ENCODE measurements at places on chromosomes 4 and X.

- DNase-seq: peak; percentile 64
These were observed 27.3 kb upstream of the JADE1 start for GRCh38 chr4:128782076-128782715.

DNA sequence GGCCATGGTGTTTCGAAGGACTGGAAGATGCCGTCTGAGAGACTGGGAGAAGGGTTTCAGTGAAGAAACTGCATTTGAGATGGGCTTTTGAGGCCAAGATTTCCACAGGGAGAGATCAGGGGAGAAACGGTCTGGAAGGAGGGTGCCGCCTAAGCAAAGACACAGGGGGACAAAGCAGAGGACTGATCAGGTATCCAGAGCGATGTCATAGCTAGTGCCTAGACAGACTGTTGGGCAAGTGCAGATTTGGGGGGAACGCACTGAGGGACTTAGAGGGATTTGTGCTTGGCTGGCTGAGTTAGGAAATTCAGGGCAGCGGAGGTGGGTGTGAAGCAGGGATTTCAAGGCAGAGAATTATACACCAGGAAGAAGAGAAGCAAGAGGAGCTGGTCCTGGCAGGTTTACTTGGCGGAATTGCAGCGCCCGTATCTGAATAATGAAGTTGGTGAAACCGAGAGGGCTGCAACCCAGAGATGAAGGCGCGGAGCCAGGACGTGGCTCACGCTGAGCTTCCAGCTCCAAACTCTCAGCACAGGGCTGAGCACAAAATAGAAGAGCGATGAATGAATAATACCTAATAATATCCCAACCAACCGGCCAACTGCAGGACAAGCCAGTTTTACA is 106.9 kb downstream of the MAML3 start:
- DNase-seq: no peak

- no peak for DNase-seq
These were observed 1352.1 kb upstream of the DIAPH2 start for GRCh38 chrX:95332530-95332929.

GRCh38 chrX:66000628-66001272 is 39.1 kb downstream of the VSIG4 start:
- DNase-seq: no peak

GRCh38 chrX:25742334-25742733 is 395.8 kb upstream of the MAGEB18 start:
- DNase-seq: no peak

DNA sequence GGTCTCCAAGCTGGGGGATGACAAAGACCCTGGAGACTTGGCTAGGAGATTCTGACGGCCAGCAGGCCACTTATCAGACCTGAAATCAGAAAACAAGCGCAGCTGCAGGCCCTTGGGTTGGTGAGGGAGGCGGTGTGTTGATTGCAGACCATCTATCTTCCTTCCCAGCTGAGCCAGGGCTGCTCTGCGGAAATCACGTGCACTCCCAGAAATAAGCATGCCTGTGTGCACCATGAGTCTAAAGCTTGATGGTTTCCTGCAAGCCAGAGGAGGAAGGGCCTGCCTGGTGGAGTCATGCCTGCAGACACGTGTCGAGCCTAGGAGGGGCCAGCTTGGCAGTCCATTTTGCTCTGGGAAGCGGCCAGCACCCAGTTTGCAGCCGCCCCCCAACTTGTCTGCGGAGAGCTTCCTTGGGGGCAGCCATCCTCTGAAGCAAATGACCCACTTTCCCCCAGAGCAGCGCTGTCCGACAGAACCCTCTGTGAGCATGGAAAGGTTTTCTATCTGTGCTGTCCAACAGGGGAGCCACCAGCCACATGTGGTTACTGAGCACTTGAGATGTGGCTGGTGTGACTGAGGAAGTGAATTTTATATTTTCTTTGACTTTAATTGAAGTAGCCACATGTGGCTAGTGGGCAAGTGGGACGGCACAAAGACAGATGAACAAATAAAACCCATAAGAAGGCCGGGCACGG is 175.7 kb upstream of the BCOR start:
- DNase-seq: no peak

DNA sequence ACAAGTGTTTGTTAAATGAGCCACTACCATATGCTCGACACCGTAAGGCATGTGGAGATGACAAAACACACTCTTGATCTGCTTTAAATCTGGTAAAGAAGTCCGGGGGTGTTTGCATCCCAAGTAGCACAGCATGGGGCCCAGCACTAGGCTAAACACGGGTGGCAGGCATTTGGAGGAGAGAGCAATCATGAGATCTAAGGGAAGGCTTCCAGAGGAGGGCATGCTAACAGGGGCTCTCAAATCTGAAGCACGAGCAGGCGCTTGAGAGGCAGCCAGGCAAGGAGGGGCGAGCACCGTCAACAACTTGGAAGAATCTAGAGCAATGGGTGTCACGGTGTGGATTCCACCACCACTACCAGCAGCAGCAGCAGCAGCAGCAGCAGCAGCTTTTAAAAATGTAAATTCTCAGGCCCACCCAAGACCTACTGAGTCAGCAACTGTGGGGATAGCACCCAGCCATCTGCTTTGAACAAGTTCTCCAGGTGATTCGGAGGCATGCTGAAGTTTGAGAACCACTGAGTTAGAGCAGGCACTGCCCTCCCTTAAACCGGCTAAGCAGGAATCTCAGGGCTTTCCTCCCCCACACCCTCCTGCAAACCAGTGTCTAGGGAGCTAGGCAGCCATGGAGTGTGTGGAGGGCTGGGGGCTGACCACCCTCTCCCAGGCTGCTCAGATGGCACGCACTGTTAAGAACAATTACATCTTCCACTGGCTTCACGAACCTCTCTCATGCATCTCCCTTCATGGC is 70.2 kb upstream of the MAP3K15 start:
- DNase-seq: no peak

- DNase-seq: no peak
These were observed 68.4 kb downstream of the USP38 start for GRCh38 chr4:143253166-143253565.

GRCh38 chr4:102139132-102139573 is 206.1 kb downstream of the SLC39A8 start:
- DNase-seq: no peak

DNA sequence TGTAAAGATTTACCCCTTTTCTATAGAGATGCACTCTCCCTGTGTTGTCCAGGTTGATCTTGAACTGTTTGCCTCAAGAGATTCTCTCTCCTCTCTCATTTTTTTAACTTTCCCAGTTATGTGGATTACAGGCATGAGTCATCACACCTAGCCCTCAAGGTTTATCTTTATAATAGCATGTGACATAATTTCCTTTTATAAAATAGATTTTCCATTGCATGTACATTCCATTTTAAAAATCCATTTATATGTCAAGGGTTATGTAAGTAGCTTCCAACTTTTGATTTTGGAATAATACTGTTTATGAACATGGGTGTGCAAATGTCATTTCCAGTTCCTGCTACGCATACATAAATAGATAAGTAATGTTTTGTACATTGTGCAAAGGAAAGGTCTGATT is 20.6 kb downstream of the ZNF721 start:
- DNase-seq: no peak

- no peak for DNase-seq
These were observed 92.1 kb upstream of the ANKRD50 start for GRCh38 chr4:124804584-124804983.

DNA sequence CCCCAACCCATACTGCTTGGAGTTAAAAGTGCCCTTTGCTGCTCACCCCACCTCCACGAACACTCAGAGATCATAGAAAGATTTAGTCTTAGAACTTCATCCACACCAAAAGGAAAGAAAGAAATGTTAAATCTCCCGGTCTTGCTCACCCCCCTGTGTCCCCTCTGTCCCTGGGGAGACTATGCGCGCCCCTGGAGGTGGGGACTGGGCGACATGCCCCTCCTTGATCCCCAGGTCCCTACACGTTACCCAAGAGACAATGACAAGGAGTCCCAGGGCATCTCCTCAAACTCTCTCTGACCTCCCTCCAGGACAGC is 620 bp downstream of the ITM2A start:
- DNase-seq: no peak

DNA sequence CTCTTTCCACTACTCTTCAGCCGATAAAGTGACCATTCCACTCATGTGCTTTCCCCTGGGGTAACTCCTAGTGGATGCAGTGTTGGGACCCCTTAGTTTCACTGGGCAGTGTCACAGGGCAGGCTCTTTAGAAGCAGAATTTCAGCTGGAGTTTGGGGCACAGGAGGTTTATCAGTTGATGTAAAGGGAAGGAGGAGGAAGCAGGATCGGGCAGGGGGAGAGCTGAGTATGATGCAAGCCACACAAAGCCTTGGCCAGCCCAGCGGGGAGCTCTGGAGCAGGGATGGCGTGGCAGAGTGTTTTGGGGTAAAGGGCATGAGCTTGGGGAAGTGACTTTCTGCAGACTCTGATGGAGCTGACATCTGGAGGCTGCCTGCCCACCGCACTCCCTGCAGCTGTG is 19.3 kb downstream of the WDR13 start:
- DNase-seq: no peak

DNA sequence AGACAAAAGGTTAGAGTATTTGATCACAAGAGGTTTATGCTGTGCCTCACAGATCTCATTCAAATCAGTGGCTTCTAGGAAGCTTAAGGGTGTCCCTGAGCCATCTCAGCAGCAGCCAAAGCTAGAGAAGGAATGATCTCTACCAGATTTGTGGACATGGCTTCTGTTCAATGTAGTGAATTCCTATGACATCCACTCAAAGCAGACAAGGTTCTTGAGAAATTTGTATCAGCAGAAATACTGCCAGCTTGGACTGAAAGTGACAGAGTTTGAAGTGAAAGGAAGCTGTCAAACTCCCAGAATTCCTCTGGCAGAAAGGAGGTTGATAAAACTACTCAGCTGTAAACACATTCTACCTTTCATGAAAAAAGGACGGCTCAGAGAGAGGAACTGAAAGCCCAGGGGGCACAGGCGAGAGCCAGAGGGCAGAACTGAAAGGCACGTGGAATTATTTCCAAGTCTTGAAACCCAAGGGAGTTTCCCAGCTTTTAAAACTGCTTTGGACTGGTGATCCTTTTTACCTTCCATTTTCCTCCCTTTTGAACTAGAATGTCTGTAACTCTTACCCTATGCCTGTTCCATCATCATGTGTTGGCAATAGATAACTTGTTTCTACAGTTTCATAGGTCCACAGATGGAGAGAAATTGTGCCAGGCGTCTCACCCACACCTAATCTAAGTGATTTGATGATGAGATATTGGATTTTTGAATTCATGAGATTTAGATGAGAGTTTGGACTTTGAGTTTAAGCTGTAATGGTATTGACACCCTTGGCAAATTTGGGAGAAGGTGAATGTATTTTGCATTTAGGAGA is 14.5 kb upstream of the MED14 start:
- no peak for DNase-seq
